DMS153 (cell line): ENCODE measurements at places on chromosomes 6 and 20.

DNA sequence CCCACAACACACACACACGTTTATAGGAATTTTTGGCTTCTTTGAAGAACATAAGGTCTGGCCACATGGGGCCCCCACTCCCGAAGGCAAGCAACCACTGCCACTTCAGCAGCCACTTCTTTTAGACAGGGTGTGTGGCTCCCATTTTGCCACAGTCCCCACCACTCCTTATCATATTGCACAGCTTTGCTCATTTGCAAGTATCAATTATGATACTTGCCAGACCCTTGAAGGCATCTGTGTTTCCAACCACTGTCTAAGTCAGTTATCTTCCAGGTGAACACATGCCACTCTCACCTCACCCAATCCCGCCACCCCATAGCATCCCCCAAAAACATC is 73.1 kb downstream of the NOL4L start:
- DNase-seq, result no peak

DNA sequence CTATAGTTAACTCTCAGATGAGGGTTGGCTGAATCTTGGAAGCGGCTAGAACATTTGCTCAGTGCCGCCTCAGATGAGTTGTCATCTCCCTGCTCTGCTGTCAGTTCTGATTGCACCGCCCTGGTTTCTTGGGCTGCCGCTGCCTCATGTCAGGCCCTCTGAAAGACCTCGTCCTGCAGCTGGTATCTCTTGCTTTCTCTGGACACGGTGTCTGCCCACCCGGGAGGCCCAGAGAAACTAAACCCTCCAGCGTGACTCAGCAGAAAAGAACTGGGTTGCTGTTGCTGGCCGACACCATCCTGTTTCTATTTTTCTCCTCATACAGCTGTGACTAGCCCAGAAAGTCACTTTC is 355.4 kb downstream of the CD83 start:
- DNase-seq, result no peak

DNA sequence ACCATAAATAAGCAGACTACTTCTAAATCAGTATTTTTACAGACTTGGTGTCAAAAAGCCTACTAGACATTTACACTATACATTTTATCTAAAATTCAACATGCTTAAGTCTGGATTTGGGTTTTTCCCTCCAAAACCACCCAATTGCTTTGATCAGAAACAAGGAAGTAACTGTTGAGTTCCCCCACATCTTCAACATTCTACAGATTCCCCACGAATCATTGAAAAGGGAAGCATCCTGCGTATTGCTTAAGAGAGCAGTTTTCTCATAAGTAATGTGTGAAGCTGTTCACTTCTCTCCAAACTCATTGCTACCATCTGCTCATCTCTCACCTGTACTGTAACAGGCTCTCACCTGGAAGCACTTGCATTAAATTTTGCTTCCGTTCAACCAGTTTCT is 36.4 kb upstream of the RNF144B start:
- DNase-seq, result no peak

GRCh38 chr6:3205913-3206312 is 21.5 kb downstream of the TUBB2B start:
- no peak for DNase-seq

GRCh38 chr6:114611696-114612095 is 268.9 kb upstream of the HS3ST5 start:
- DNase-seq, result no peak

GRCh38 chr6:149331043-149331807 is 13.7 kb downstream of the TAB2 start:
- DNase-seq, result no peak

DNA sequence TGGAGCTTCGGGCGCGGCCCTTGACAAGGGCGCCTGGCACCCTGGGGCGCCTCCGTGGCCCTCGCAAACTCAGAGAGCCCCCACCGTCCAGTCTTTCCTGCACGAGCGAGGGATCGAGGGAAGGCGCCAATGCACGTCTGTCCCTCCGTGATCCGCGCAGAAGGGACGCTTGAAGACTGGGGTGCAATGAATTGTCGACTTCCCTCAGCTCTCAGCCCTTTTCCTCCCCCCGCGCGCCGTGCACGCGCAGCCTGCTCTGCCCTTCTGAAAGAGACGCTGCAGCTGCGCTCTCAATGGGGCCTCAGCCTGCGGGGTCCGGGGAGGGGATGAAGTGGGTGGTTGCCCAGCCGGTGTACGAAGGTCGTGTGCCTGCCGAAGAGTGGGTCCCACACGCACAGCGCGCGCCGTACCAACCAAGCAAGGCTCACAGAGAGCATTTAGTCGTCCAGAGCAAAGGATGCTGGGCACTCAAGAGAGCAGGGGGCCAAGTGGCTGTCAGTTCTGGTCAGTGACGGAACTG is 5.5 kb upstream of the SOX4 start:
- no peak for DNase-seq

DNA sequence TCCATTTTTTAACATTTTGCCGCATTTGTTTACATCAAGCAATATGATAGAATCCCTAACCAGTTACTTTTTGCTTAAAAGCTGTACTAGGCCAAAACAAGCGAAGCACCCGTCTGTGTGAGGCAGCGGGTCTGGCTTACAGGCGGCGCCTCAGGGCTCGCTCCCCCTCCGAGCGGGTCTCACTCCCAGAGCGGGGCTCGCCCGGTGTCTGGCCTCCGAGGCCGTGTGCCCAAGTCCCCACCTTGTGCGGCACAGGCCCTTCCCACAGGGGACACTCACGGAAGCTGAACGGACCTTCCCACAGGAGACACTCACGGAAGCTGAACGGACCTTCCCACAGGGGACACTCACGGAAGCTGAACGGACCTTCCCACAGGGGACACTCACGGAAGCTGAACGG is 23.4 kb downstream of the ZBTB46 start:
- no peak for DNase-seq

DNA sequence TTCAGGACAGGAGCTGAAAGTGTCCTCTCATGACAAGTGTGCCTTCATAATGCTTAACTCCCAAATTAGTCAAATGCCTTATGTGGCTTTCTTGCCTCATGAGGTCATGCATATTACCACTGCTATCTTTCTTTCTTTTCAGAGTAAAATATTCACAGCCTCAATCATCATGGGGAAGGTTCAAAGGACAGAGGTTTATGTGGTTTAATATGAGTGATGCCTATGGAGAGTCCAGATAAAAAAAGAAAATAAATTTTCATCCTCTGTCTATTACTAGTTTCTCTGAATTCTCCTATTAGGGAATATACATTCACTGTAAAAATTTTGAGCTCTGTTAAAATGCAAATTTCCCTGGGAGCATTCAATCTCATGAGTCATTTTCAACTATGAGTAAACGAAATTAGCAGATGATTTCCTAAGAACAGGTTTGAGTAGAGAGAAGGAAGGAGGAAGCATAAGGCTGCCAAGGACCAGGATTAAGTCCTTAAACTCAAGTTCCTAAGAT is 396.9 kb upstream of the ADGRB3 start:
- no peak for DNase-seq

GRCh38 chr6:111173946-111174345 is 86.6 kb downstream of the SLC16A10 start:
- no peak for DNase-seq

DNA sequence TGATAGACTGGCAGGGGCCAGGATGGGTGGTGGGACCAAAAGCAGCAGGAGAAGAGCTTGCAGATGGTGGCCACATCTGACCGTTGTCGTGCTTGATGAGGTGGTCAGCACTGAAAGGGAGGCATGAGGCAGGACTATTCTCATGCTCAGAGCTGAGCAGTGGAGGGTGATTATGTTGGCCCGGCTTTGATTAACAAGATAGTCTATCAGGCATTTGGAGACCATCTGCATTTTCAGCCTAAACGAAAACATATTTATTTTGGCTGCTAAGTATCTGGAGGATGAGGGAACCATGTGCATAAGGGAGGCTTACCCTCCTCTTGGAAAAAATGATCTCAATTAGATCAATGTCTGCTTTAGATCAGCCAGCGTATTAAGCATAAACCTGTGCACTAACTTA is 141.6 kb upstream of the KCNK16 start:
- DNase-seq, result no peak
